ENCODE measurements at places on chromosomes 16 and 17.

- no peak for DNase-seq
Observed at GRCh38 chr16:73046202-73046848, 1.6 kb downstream of the ZFHX3 start.

DNA sequence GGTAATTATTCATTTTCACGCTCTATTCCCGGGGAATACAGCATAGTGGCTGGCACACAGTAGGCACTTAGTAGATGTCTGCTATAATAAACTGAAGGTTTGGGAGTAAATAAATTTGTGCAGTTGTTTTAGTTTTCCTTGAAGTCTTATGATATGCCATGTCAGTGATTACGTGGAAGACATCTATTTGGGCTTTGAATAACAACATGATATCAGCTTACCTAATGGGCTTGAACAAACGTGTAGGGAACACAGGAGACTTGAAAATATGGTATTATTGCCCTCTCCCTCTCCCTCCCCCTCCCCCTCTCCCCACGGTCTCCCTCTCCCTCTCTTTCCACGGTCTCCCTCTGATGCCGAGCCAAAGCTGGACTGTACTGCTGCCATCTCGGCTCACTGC lies 36.3 kb upstream of the NETO2 start:
- no peak for DNase-seq

- no peak for DNase-seq
Observed at GRCh38 chr16:68086336-68086841, 1.2 kb downstream of the NFATC3 start.

GRCh38 chr17:78897664-78898047 lies 5.3 kb downstream of the CEP295NL start:
- DNase-seq, result no peak

DNA sequence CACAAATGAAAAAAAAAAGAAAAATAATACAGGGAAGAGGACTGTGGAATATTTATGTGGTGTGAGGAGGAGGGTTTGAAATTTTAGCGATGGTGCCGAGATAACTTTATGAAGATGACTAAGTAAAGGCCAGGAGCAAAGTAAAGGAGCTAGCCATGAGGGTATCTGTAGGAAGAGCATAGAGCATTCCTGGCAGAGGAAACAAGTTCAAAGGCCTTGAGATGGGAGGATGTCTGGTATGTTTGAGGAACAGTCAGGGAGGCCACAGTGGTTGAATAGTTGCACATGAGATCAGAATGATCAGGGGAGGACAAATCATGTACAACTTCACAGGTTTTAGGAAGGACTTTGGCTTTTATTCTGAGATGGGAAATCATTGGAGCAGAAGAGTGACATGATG lies 4.2 kb downstream of the CYB5B start:
- no peak for DNase-seq

DNA sequence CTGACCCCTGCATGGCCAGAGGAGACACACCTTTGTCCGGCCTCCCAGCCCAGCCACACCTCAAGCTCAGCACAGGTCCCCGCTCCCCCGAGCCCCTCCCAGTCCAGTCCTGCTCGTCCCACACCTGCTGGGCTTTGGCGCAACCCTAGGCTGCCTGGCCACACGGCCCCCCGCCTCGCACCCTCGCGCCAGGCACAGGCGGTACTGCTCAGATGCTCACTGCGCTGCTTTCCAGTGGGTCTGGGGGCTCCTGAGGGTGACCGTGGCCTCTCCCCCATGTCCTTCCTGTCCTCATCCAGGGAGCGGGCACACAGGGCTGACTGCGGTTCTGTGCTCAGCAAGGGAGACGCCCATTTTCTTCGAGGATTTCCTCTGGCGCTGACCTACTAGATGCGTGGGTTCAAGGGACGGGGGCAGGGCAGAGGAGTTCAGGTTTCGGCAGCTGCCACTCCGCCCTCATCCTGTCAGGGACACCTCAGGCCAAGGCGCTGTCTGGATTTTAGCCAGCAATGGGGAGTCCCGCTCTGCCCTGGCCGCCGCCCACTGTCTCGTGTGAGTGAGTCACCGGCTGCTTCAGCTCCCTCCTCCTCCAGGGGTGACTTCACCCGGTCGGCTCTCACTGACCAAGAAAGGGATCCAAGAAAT lies 118.0 kb upstream of the ZNF469 start:
- peak; percentile 35 for DNase-seq

DNA sequence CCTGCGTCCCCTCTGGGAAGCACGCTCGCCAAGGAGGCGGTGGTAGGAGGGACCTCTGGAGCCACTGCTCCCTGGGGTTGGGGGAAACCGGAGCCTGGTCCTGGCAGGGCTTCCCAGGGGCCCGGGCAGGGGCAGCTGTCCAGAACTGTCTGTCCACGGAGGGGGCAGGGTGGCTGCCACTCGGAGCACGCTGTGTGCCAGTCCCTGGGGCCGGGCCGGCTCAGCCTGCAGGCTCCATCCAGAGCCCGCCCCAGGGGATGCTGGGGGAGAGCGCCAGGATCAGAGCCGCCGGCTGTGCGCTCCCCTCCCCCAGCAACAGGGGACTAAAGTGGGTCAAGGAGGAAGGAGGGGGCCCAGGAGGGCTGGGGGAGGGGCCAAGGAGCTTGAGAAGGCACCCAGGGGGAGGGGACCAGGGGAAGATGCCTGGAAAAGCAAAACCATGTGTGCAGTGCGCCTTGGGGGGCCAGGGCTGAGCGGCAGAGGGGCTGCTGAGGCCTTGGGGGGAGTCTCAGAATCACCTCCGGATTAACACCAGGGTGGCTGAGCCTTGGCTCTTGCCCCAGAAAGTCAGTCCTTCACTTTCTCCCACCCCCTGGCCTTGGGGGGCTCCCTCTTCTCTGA lies 21.3 kb downstream of the ZNF423 start:
- DNase-seq, result no peak

DNA sequence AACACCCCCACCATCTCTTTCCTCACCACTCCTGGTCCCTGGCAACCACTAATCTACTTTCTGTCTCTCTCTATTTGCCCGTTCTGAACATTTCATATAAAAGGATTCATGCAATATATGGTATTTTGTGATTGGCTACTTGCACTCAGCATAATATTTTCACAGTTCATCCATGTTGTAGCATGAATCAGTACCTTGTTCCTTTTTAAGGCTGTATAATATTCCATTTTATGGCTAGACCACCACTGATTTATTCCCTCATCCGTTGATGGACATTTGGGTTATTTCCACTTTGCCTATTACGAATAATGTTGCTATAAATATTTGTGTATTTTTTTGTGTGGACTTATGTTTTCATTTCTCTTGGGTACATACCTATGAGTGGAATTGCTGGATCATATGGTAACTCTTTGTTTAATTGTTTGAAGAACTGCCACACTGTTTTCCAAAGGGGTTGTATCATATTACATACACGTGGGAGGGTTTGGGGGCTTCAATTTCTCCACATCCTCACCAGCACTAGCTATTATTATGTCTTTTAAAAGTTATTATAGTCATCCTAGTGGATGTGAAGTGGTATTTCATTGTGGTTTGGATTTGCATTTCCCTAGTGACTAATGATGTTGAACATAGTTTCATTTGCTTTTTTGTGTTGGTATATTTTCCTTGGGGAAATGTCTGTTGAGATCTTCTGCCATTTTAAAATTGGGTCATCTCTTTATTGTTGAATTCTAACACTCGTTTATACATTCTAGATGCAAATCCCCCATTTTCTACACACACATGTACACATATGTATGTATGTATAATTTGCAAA lies 26.3 kb downstream of the SEC14L5 start:
- no peak for DNase-seq

GRCh38 chr16:10835281-10835931 lies 16.8 kb upstream of the TVP23A start:
- peak; percentile 65 for DNase-seq

GRCh38 chr16:85898521-85899442 lies at the start of gene IRF8:
Gene IRF8 (plus strand): TSS chr16:85899162. CDS start chr16:85903016, 3,854 bp downstream.
- peak; percentile 95 for DNase-seq

DNA sequence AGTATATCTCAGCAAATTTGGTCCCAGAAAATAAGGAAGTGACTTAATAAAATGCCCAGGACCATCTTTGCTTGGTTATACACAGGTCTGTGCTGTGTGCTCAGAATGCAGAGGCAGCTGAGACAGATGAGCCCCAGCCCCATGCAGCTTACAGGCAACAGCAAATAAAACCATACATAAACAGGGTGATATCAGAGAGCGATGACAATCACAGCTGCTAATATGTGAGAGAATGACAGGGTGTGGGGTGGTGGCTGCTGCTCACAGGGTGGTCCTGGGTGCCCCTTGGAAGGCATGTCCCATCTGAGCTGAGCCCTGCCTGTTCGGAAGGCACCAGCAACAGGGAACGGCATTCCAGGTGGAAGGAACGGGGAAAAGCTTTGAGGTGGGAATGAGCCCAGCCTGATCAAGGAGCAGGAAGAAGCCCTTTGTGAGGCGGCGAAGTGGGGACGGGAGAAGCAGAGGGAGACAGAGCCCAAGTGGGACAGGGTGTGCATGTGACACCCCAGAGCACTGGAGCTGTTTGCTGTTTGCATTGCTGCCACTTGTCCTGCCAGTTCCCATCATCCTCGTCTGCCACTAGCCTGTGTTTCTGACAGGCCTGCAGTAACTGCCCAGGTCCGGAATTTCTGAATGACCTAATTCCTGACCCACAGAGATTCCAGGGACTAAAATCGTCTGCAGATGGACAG lies 150.5 kb downstream of the KATNIP start:
- no peak for DNase-seq

- no peak for DNase-seq
Observed at GRCh38 chr16:25189305-25189704, 27.4 kb upstream of the AQP8 start.

GRCh38 chr16:83159049-83159448 lies 532.3 kb downstream of the CDH13 start:
- DNase-seq, result no peak

Measured in GM06990 (cell line).